ENCODE measurements at places on chromosomes 2 and 18. TPM values are rescaled to one million over a fixed set of nuclear protein-coding genes. Genes with fewer than 3 reads are reported as not detected.

Gene TGFA
- 5.0 TPM for total RNA-seq

Gene KRTCAP3
- 0.39 TPM for total RNA-seq

Gene DSG2
- 68.6 TPM for total RNA-seq

Gene PPP1R1C
- 1.9 TPM for total RNA-seq

Gene CCDC88A
- total RNA-seq = 17.6 TPM

Gene GRHL1
- 0.85 TPM for total RNA-seq

Gene ALLC
- not detected for total RNA-seq

Gene STARD6
- not detected for total RNA-seq

Gene RESP18
- total RNA-seq = not detected

Gene DNER
- total RNA-seq = 11.1 TPM

Gene TUBA4B
- total RNA-seq = not detected

Gene CARF
- total RNA-seq = 1.1 TPM

Gene ALK
- total RNA-seq = not detected

Gene FOXI3
- not detected for total RNA-seq

Gene SAG
- total RNA-seq = not detected

Gene TBR1
- total RNA-seq = 0.03 TPM

Gene CCDC68
- total RNA-seq = 2.7 TPM

Gene HNMT
- 0.96 TPM for total RNA-seq

Gene CD8B2
- not detected for total RNA-seq

Gene LOXL3
- total RNA-seq = 0.64 TPM

Gene ST8SIA3
- not detected for total RNA-seq

Gene ABHD1
- 0.98 TPM for total RNA-seq

Gene CAPN13
- not detected for total RNA-seq

Gene GCG
- total RNA-seq = not detected

Gene VWC2L
- not detected for total RNA-seq

Gene PCGF1
- 31.7 TPM for total RNA-seq

Gene MEIS1
- 1.8 TPM for total RNA-seq

Gene ERICH2
- total RNA-seq = not detected

Gene MRPL53
- 112 TPM for total RNA-seq

Gene TOGARAM2
- total RNA-seq = 0.16 TPM

Gene NEB
- total RNA-seq = 0.21 TPM

Gene RBM44
- total RNA-seq = 0.23 TPM

Gene FBXO48
- 0.34 TPM for total RNA-seq

Gene OR6B3
- not detected for total RNA-seq
